ENCODE measurements at places on chromosomes 13 and 19. TPM values are rescaled to one million over a fixed set of nuclear protein-coding genes. Genes with fewer than 3 reads are reported as not detected.

ACTL9 gene
- total RNA-seq = not detected

TEX26 gene
- total RNA-seq = not detected

TPTE2 gene
- total RNA-seq = not detected

COL4A1 gene
- total RNA-seq = 24.9 TPM

DNA sequence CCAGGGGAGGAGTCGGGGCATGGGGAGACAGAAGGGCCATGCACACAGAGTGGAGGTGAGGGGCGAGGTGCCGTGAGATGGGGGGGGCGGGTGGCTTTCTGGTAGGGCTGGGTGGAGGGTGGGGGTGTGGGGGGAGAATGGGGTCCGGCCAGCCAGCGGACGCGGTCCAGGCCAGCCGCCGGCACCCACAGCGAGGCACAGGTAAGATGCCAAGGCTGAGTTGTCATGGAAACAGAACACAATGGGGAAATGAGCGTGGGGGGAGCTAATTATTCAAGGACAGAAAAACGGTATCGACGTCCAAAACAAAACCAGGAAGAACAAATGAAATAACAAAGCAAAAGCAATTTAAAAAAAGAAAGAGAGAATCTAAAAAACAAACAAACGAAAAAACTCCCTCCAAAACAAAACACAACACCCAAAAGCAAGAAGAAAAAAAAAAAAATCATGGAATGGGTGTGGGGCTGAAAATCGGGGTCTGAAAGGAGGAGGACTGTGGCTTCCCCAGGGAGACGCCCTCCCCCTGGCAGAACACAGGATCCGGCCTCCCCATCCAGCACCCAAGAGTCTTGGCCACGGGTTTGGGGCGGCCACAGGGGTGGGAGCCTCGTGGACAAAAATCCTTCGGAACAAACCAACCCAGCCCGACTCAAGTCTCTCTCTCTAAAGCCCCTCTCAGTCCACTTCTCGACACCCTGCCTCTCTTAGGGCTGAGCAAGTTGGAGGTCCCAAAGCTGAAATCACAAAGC is 92.5 kb downstream of the PTPRS start:
- no peak for DNase-seq

SLC6A16 gene
- total RNA-seq = not detected

- no peak for DNase-seq
Observed at GRCh38 chr13:77333594-77333993, 6.7 kb upstream of the MYCBP2 start.

DNA sequence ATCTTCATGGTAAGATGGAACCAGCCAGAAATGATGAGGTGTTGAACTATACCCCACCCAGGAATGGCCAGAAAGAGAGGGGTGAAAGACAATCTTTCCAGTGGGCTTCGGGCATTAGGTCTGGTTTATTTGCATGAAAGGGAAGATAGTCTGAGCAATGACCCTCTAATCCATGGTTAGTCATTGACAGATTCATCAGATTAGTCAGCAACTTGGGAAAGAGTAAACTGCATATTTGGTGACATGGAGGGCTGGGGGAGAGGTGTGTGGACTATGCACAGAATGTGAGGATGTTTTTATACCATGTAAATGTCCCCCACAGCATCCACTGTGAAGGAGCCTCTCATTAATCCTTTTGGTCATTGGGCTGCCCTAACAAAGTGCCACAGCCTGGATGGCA is 30.1 kb upstream of the USP12 start:
- no peak for DNase-seq

CEACAM6 gene
- total RNA-seq = not detected

- no peak for DNase-seq
Observed at GRCh38 chr13:112876305-112877000, 92.6 kb upstream of the MCF2L start.

- no peak for DNase-seq
Observed at GRCh38 chr13:91153372-91153771, 194.1 kb upstream of the MIR17HG start.

KLK1 gene
- total RNA-seq = not detected

GRCh38 chr13:114146629-114147028 is 14.2 kb upstream of the RASA3 start:
- DNase-seq = no peak

CEACAM3 gene
- not detected for total RNA-seq

- peak; percentile 38 for DNase-seq
Observed at GRCh38 chr13:109256866-109257760, 529.3 kb downstream of the IRS2 start.

GRCh38 chr19:17326595-17326966 is 8.1 kb downstream of the ANO8 start:
- DNase-seq = no peak

FLT3LG gene
- 5.0 TPM for total RNA-seq

- no peak for DNase-seq
Observed at GRCh38 chr19:31340042-31341025, 8.9 kb downstream of the TSHZ3 start.

DNA sequence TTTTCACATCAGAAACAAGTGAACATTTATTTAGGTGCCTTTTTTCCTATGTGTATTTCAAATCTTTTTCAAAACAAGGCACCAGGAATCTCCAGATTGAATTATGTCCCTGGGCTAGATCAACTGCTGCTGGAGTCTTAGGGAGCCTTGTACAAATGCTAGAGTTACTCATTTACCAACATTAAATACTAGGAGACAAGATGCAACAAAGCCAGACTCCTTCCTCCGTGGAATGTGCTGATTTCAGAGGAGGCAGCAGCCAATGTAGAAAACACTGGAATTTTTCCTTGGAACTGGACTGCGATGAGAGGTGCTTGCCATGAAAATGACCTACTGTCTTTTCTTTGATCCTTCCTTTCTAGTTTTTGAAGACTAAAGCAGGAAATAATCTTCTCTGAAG is 1514.7 kb upstream of the MIR17HG start:
- no peak for DNase-seq

- no peak for DNase-seq
Observed at GRCh38 chr19:35301961-35302360, 10.0 kb downstream of the MAG start.

DNA sequence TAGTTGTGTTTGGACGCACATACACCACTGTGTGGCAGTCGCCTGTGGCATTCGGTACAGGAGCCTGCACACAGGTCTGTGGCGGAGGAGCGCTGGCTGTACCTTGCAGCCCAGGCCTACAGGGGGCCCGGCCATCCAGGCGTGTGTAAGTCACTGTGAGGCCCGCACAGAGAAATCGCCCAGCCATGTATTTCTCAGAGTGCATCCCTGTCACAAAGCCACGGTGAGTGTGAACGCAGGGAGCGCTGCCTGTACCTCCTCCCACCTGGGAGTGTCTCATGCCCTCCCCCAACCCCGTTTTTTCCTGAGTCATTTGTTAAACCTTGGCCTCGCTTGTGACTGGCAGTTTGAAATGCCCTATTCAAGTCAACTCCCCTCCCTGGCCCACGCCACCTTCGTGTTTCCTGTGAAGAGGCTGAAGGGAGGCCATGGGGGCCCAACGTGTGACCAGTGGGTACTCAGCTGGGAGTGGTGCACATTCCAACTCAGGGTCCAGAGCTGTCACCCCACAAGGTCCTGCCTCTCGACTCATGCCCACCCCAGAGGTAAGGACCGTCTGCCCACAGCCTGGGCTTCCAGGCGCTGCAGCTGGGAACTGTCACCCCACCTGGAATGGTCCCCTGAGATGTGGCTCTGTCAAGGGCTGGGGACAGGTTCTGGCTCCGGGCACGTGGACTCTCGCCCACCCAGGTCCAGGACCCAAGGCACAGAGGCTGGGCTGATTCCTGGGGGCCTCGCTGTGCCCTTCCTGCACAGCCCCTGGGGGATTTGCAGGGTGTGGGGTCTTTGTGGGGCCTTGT is 11.6 kb upstream of the RASA3 start:
- DNase-seq = no peak

DNA sequence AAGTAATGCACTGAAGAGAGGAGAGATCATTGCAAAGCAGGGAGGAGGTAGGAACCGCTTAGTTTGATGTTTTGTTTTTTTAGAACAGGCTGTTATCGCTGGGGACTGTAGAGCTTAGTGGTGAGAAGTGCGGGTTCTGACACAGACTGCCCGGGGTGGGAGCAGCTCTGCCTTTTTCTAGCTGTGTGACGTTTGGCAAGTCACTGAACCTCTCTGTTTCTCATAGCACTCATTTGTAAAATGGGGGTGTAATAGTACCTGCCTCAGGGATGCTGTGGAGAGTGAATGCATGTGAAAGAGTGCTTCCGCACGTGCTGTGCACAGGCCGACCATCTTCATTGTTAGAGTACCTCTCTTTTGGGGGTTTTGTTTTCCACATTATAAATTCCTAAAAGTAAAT is 19.3 kb downstream of the PRAM1 start:
- DNase-seq = no peak

DNA sequence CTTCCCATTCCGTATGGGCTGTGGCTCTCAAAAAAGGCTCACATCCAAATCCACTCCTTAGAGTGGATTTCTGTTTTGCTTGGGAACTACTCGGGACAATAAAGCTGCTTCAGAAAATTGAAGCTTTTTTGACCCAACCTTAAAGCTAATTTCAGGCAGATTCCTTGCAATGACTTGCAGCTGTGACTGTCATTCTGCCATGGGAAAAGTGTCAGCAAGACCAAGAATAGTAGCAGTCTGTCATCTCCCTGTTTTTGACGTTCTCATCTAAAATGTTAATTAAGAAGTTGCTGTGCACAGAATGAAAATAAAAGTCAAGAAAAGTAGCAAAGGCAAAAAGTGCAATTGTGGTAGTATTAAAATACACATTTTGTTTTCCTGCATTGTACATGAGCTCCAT is 304.7 kb downstream of the COG6 start:
- no peak for DNase-seq

ZIM2 gene
- total RNA-seq = not detected

- DNase-seq = no peak
Observed at GRCh38 chr13:28534210-28534609, 39.3 kb upstream of the FLT1 start.

GRCh38 chr19:15236886-15237285 is 4.6 kb upstream of the EPHX3 start:
- no peak for DNase-seq

DNA sequence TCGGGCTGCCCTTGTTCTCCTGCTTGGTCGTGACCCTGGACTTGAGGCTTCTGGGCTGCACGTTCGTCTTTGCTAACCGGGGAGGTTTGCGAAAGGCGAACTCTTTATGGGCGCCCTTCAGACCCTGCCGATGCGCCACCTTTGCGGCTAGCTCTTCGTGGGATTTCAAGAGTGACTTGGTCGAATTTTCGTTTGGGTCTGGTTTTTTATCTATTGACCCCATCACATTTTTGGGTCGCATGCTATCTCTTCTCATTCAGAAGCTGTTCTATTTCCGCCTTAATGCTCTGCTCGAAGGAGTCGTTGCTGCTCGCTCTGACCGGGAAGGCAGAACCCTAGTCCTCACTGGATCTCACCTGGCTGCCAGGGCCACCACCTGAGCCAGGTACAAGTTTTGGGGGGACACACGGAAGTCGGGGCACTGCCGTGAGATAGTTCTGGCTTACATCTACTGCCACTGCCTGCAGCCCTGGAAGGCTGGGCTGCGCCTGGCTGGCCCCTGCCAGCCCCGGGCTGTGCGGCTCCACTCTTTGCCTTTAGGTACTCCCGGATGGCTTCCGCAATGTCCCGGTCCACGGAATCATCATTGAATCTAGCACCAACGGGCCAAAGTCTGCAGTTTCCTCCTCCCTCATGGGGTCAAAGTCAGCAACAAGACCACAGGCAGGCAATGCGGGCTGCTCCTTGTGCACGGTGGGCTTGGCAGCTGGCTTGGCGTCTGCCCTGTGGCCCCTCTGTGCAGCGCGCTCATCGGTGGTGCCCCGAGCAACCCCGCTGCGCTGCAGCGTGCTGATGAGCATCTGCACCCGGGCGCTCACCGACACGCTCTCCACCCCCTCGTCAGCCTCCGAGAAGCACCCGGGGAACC is 16.2 kb downstream of the RB1 start:
- DNase-seq = no peak

- no peak for DNase-seq
Observed at GRCh38 chr13:95260031-95260525, 41.2 kb downstream of the ABCC4 start.

DNA sequence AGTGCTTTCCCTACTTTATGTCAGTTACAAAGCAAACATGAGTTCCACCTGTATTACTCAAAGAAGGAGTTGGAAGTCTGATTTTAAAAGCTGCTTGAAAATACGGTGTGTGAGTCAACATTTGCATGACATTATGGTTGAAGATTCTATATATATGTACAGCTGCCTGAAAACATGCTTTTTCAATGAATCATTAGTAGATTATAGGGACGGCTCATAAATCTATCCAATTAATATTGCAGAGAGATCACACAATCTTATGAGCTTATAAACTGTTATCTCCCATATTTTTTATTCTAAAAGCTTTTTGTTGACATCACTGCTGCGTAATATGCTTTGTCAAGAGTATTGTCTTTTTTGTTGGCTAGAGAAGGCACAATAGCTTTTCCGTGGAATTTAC is 873.8 kb downstream of the SLITRK6 start:
- no peak for DNase-seq

- DNase-seq = no peak
Observed at GRCh38 chr19:30910485-30911240, 438.6 kb downstream of the TSHZ3 start.

PGLYRP1 gene
- total RNA-seq = not detected

LRRC63 gene
- 0.16 TPM for total RNA-seq

LILRA6 gene
- total RNA-seq = not detected

- no peak for DNase-seq
Observed at GRCh38 chr13:24699541-24699940, 19.3 kb downstream of the ATP12A start.

SIX5 gene
- 18.6 TPM for total RNA-seq

THSD1 gene
- total RNA-seq = 17.9 TPM

ZNF726 gene
- 4.4 TPM for total RNA-seq

DNA sequence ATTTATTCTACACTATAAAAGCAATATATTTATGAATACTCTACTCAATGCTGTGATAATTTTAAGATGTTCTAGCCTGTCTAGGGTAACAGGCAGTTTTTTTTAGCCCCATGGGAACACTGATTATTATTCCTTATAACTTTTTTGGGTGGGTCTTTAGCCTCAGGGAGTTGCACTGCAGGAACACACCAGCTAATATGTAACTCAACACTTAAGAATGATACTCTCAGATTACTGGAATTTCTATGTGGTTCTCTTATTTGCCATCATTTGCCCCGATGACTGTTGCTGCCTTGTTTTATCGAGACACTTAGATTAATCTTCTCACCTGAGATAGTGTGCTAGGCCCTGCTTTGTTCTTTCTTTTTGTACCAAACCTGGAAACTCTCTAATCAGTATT is 396.9 kb upstream of the SLITRK1 start:
- no peak for DNase-seq

- no peak for DNase-seq
Observed at GRCh38 chr13:67651908-67652465, 421.9 kb upstream of the PCDH9 start.

- DNase-seq = no peak
Observed at GRCh38 chr13:47129461-47129860, 232.6 kb upstream of the HTR2A start.

All from MG63 (cell line).